ENCODE measurements at places on chromosomes 3 and 15.

DNA sequence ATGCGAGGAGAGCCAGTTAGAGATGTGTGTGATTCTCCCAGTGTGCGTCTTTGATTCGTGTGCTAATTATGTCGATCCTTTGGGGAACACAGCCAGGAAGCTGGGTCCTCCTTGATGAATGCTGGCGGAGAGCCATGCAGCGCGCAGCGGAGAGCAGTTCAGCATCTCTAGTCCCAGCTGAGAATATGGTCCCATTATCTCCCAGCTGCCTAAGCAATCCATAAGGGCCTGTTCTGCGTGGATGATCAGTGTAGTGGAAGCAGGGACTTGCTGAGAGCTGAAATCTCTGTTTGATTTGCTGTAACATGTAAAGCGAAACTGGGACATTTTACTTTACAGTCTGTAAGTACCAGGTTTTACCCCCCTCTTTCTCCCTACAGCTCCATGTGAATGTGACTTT is 412.7 kb downstream of the CNTN4 start:
- DNase-seq, result peak; percentile 28

- no peak for DNase-seq
Measured at GRCh38 chr3:39443530-39443929, 23.9 kb upstream of the MOBP start.

DNA sequence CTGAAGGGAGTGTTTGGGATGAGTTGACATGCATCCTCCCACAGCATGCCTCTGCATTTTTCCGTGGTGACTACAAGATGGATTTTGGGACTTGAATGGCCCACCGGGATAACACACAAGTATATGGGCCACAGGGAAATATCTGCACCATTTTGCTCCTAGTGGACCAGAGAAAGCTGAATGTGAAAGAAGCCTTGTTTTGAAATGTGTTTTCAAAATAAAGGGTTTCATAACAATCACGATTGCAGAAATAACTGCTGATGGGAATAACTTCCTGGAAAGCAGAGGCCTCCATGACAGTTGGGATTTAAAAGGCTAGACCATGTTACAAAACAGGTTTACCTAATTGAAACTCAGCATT is 77.5 kb upstream of the PRR23C start:
- DNase-seq, result no peak

GRCh38 chr3:38549957-38550840 is 54.1 kb downstream of the EXOG start:
- DNase-seq, result no peak

GRCh38 chr15:98272625-98273024 is 312.1 kb downstream of the ARRDC4 start:
- DNase-seq, result no peak

GRCh38 chr15:49083401-49084284 is 37.4 kb upstream of the SECISBP2L start:
- DNase-seq, result no peak

GRCh38 chr15:63157118-63157843 is at the start of gene RPS27L:
RPS27L (minus strand) TSS chr15:63157477; CDS start chr15:63157405, 72 bp downstream.
- DNase-seq, result peak; percentile 98

DNA sequence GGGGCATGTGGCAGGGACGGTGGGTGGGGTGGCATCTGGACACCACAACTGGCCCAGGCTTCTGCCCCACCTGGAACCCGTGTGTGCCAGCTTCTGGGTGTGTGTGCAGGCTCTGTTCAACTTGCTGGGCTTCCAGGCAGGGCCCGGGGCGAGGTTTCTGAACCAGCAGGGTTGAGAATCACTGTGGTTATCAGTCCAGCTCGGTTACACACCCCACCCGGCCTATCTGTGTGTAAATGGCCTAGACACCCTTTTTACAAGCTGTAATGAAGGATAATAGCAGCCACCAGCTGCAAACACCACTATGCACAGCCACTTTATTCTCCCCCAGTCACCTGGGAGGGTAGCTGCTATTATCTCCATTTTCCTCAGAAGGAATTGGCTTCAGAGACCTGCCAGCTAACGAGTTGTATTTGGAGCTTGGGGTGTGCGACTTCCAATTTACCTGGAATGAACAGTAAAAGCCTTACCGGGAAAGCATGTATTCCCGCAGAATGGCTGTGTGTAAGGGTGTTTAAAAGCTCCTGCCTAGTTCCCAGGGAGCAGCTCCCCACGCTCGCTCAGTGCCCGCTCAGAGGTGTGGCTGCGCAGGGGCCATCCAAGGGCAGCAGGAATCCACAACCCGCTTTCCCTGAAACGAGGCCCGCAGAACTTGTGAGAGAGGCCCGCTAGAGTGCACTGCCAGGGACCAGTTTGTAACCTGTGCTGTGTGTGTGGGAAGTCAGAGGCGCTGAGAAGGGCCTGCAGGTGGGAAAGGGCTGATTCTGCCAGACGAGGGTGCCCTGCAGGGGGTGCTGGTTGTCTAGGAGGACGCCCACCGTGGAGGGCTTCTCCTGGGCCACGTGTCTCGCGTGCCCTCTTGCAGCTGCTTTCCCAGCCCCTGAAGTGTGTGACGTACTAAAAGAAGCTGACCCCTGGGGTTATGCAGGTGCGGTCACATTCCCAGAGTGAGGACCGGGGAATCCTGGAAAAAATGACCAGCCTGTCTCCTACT is 83.5 kb downstream of the C3orf70 start:
- DNase-seq, result no peak

DNA sequence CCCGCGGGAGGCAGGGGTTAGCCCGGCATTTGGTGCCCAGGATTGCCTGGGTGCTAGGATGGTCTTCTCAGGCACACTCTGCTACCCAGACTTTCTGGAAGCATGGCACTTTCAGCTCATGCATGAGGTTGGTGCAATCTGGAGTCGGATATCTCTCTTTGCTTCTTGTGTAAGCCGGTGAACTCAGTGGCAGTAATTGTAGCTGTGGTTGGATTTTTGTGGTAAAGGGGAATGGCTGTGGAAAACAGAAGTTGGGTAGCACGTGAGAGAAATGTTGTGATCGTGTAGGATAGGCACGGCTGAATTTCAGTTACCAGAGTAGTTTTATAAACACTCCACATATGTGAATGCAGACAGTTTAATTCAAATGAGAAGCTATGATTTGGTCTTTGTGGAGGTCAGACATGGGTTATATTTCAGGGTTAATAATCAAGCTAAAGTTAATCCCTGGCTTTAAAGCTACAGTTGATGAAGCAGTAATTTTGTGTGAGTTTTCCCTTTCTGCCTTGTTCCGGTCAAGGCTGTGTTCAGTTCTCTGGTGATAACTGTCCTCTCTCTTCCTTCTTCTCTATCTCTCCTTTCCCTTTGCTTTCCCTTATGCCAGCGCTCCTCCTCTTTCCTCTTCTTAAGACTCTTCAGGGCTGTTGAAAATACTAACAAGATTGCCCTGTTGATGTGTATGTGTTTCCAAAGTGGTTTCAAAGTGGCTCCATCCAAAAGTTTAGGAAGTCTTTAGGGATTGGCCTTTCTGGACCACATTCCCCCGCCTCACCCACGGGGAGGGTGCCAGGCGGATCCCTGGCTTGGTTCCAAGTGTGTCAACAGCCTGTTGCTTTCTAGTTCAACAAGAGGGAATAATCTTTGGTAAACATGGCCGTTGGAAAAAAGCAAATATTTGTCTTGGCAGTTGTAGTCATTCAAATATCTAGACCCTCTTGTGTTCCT is 404.6 kb upstream of the C2CD4B start:
- DNase-seq, result peak; percentile 18
